ENCODE measurements at places on chromosomes 7 and 10.

GRCh38 chr7:604001-604883 is 84.6 kb upstream of the PDGFA start:
- peak; percentile 97 for DNase-seq

DNA sequence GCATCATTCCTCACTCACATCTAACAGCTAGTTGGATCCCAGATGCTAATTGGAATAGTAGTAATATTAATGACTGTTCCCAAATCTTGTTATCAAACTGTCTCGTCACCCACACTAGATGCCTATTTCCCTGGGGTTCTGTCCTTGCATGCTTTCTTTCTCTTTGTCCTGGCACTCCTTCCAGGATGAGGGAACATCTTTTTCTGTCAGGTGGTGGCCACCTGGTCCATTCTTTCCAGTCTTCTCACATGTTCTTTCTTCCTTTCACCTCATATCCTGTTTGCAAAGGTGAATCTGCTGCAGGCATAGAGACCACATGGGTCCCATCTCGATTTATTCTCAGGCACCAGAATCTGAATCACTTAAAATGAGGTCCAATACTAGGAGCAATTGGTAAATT is 126.0 kb downstream of the CHN2 start:
- DNase-seq, result no peak

DNA sequence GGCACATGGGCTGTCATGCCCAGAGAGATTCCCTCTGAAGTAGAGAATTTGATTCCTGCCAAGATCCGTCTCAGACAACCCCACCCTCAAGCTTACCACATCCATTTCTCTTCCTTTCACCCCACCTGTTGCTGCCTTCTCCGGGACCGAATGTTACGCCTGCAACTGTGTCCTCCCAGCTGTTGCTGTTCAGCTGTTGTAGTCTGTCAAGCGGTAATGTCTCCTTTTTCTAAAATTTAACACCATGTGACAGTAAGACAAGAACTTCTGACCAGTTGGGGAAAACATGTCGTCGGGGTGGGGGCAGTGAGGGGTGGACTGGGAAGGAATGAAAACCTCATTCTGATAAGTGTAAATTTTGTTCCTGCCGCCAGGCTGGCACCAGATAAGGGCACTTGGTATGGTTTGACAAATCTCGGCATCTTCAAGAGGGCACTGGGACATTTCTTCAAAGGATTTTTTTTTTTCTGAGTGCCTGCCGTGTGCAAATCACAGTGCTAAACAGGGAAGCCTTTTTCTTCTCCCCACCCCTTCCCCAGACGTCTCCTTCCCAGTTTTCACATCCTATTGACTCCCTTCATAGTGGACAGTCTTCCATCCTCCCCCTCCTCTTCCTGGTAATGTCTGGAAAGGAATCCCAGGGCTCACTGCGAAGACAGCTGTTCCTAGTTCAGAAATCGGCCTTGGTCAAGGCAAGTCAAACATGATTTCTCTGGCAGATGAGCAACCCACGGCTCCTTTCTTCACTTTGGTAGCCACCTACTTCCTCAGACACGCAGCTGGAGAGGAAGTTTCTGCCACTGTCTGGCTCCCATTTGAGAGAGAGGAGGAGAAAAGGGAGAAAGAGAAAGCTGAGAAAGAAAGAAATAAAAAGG is 5.0 kb upstream of the CELF2 start:
- DNase-seq, result no peak

DNA sequence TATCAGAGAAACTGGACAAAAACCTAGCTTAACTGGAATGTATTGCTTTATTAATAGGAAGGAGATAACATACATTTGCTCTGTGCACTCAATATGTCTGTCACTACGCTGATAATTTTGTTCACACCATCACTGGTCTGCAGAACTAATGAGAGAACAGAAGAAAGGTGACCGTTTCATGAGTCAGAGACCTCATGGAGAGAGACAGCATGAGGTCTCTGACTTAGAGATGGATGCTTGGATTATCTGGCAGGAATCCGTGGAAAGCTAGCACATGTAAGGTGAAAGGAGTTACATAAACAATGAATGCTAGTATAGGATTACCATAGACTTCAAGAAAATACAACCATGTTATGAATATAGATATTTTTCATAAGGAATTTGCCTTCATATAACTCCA is 947.3 kb downstream of the IPMK start:
- no peak for DNase-seq

- DNase-seq, result peak; percentile 8
Measured at GRCh38 chr10:133159950-133160825, at the start of gene KNDC1. Gene KNDC1, plus strand, starts transcription at chr10:133160219. Its CDS starts 249 bp downstream, at chr10:133160468.
